Activated CD4-positive, alpha-beta memory T cell treated with anti-CD3 and anti-CD28 coated beads for 36 hours (primary cell): ENCODE measurements at places on chromosomes 3 and 15.
A peak's percentile ranks its signal among the peaks of the same experiment; 100 is the strongest.

GRCh38 chr15:90883976-90884718 lies at the start of gene FES:
FES (plus strand) TSS chr15:90884504; CDS start chr15:90885046, 542 bp downstream.
- H3K27ac ChIP-seq, result peak within 1 kb of the TSS; percentile 74
- peaks cover 22% of the 10 kb centered on the region for H3K4me1 ChIP-seq
- peaks cover 21% of the 10 kb centered on the region for H3K36me3 ChIP-seq
- H3K4me3 ChIP-seq, result peak within 1 kb of the TSS; percentile 20

- H3K4me3 ChIP-seq, result no peak overlapping the region
- H3K27ac ChIP-seq, result no peak overlapping the region
- H3K36me3 ChIP-seq, result no peaks in the 10 kb centered on the region
These were observed 32.0 kb upstream of the RYK start for GRCh38 chr3:134282659-134283047.

DNA sequence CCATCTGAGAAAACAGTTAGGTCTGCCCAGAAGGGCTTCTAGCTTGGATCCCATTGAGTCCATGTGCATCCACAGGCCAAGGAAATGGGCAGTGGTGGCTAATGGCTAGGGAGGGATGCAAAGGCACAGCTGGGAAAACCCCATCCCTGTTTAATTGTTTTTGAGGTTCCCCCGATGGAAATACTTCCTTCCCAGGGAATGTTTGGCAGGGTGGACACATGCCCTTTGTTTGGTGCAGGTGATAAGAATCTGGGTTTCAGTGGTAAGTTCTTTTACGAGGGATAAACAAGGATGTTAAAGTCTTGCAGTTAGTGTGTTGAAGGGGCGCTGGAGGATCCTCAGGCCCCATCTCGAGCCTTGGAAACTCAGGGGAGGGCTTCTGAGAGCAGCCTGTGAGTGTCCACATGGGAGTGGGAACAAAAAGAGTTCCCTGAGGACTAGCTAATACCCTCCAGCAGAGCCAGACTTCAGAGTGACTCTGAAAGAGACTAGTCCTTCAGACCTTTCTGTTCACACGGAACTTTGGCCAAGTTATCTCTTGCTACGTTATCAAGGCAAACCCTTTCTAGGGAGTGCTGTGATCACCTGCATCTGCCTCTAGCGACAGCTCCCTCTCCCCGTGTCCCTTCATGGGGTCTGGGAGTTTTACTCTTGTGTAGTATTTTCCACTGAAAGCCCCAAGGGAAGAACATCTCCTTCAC lies 17.4 kb downstream of the PTPRG start:
- H3K27ac ChIP-seq, result no peak overlapping the region
- no peaks in the 10 kb centered on the region for H3K4me1 ChIP-seq
- no peak overlapping the region for H3K4me3 ChIP-seq
- no peak for DNase-seq
- H3K36me3 ChIP-seq, result no peaks in the 10 kb centered on the region
- H3K27me3 ChIP-seq, result no peaks in the 10 kb centered on the region

- DNase-seq, result no peak
- no peaks in the 10 kb centered on the region for H3K4me1 ChIP-seq
- H3K4me3 ChIP-seq, result no peak overlapping the region
- no peaks in the 10 kb centered on the region for H3K36me3 ChIP-seq
- no peak overlapping the region for H3K27ac ChIP-seq
These were observed 130.1 kb downstream of the MAGI1 start for GRCh38 chr3:65908588-65908987.

DNA sequence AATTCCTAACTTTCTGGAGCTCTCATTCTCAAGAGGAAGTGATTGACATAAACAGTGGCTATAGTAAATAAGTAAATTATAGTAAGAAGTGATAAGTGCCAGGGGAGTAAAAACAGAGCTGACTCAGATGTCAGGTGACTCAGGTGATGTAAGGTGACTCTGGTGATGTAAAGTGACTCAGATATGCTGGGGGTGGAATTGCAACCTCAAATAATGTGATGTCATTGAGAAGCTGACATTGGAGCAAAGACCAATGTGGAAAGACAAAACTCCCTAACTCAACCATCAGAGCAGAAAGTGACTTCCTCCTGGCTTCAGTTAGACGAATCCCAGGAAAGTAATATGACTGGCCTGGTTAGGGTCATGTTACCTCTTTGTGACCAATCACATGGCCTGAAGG lies 144.2 kb upstream of the SNTN start:
- no peak overlapping the region for H3K4me3 ChIP-seq
- H3K27ac ChIP-seq, result no peak overlapping the region
- no peaks in the 10 kb centered on the region for H3K36me3 ChIP-seq
- no peaks in the 10 kb centered on the region for H3K27me3 ChIP-seq

DNA sequence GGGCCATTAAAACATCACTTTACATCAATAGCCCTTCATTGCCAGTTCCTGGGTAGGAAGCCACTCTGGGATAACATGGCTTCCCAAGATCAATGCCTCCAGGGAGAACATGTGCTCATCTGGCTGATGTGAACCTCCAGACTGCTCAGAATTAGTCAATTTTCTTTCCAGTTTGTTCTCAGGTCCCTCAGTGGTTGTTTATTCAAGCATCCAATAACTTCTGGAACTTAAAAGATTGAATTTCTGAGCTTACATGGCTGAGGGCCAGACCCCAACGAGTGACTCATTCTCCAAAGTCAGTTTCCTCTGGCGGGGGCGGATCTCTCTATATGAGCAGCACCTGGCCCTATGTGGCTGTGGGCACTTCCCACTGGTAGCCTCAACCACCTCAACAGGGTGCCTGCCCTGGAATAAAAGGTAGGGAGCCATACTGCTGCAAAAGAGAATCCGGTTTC lies 34.0 kb downstream of the LYZL4 start:
- DNase-seq, result peak; percentile 81
- no peak overlapping the region for H3K27ac ChIP-seq
- no peaks in the 10 kb centered on the region for H3K4me1 ChIP-seq

- H3K27me3 ChIP-seq, result peaks cover 42% of the 10 kb centered on the region
- H3K27ac ChIP-seq, result no peak overlapping the region
- no peak overlapping the region for H3K4me3 ChIP-seq
- no peak for DNase-seq
- no peaks in the 10 kb centered on the region for H3K36me3 ChIP-seq
These were observed 9.9 kb downstream of the ALDH1A3 start for GRCh38 chr15:100889385-100890050.

DNA sequence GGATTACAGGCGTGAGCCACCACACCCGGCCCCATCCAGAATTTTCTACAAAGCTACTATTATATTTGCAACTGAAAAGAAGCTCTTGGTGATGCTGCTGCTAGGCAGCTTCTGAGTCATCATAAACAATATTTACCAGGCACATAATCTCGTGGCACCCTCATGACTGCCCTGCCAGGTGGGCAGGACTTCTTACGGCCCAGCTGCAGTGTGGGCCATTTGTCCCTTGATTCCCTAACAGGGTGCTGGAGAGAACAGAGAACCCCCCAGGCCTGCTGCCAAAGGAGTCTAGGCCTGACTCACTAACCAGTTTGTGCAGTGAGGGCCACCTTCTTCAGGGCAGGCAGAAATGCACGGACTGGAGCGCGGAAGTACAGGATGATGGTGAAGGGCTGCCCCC lies 4.9 kb downstream of the EPB42 start:
- H3K36me3 ChIP-seq, result no peaks in the 10 kb centered on the region
- H3K27ac ChIP-seq, result no peak overlapping the region
- no peak for DNase-seq
- peaks cover 4% of the 10 kb centered on the region for H3K27me3 ChIP-seq
- no peak overlapping the region for H3K4me3 ChIP-seq

DNA sequence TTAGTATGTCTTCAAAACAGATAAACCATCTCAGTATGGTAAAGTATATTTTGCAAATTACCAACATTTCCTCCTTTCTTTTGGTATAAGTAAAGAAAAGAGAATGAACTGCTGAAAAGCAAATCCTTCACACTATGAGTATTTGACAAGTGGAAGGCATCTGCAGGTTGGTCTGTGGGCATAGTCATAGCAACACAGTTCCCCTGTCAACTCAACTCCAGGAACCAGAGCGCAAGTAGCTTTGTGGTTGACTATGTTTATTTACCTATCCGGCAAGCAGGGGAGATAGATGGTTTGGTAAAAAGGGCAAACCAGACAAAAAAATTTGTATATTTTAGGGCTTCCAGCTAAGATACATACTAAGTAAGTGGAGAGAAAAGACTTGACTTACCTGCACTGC lies 88.3 kb upstream of the PPIB start:
- no peaks in the 10 kb centered on the region for H3K27me3 ChIP-seq
- H3K4me3 ChIP-seq, result no peak overlapping the region
- H3K4me1 ChIP-seq, result peaks cover 34% of the 10 kb centered on the region
- no peak overlapping the region for H3K27ac ChIP-seq

- no peak for DNase-seq
- H3K4me3 ChIP-seq, result no peak overlapping the region
- H3K27me3 ChIP-seq, result no peaks in the 10 kb centered on the region
- H3K27ac ChIP-seq, result no peak overlapping the region
These were observed 17.4 kb downstream of the SLC35A5 start for GRCh38 chr3:112579232-112579631.

GRCh38 chr3:72386327-72387000 lies 461.8 kb downstream of the SHQ1 start:
- no peak overlapping the region for H3K4me3 ChIP-seq
- no peak for DNase-seq
- H3K27ac ChIP-seq, result no peak overlapping the region
- H3K36me3 ChIP-seq, result peaks cover 4% of the 10 kb centered on the region

GRCh38 chr3:191376516-191377141 lies 46.3 kb upstream of the UTS2B start:
- H3K27me3 ChIP-seq, result no peaks in the 10 kb centered on the region
- H3K4me3 ChIP-seq, result no peak overlapping the region
- H3K27ac ChIP-seq, result no peak overlapping the region
- DNase-seq, result no peak
- no peaks in the 10 kb centered on the region for H3K36me3 ChIP-seq

DNA sequence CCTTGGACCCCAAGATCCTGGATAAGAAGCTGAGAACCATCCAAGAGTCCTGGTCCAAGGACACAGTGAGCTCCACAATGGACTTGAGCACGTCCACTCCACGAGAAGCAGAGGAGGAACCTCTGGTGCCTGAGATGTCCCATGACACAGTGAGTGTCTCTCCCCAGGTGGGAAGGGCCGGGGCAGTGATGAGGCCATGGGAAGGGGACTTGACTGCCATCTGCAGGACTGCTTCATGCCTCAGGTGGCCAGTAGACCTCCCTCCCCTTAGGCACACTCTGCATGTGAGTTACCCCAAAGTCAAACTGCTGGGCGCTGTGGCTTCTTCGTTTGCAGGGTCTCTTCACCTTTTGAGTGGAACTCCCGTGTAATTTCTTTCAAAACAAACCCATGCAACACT lies 59.7 kb downstream of the CCDC33 start:
- DNase-seq, result no peak
- H3K27ac ChIP-seq, result no peak overlapping the region
- H3K4me1 ChIP-seq, result peaks cover 3% of the 10 kb centered on the region
- no peak overlapping the region for H3K4me3 ChIP-seq
- peaks cover 18% of the 10 kb centered on the region for H3K27me3 ChIP-seq
- no peaks in the 10 kb centered on the region for H3K36me3 ChIP-seq

DNA sequence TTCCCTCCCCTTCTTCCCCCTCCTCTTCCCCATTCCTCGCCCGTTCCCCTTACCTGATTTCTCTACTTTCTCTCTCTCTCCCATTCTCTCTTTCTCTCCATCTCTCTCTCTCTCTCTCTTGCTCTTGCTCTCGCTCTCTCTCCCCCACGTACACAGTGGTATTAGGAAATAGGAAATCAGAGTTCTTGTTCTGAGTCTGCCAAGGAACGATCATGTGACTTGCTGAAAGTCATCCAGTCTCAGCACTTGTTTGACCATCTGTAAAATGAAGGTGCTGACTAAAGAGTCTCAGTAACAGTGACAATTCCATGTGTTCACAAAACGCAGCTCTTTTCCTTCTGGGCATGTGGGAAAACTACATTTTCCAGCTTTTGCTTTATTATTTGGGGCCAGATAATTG lies 445.0 kb upstream of the TGFBR2 start:
- H3K4me1 ChIP-seq, result no peaks in the 10 kb centered on the region
- H3K27ac ChIP-seq, result no peak overlapping the region
- DNase-seq, result no peak
- H3K36me3 ChIP-seq, result no peaks in the 10 kb centered on the region
- peaks cover 4% of the 10 kb centered on the region for H3K27me3 ChIP-seq

DNA sequence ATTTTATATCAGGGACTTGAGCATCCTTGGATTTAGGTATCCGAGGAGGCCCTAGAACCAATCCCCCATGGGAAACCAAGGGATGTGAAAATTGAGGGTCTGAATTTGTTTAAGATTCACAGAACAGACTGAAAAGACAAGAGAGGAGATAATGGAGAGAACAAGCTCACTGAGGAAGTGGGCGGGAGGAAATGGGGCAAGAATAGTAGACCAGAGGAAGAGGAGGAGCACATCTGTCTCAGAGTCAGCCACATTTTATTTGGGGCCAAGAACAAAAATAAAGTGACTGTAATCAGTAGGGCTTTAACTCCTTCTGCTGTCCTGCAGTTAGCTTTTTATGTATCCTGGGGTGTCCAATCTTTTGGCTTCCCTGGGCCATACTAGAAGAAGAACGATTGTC lies 63.8 kb downstream of the BLM start:
- H3K4me1 ChIP-seq, result peaks cover 16% of the 10 kb centered on the region
- H3K27me3 ChIP-seq, result no peaks in the 10 kb centered on the region
- H3K4me3 ChIP-seq, result no peak overlapping the region
- peaks cover 36% of the 10 kb centered on the region for H3K36me3 ChIP-seq

GRCh38 chr15:46265664-46266347 lies 631.0 kb downstream of the SQOR start:
- H3K27me3 ChIP-seq, result no peaks in the 10 kb centered on the region
- H3K4me3 ChIP-seq, result no peak overlapping the region
- DNase-seq, result no peak
- no peaks in the 10 kb centered on the region for H3K4me1 ChIP-seq
- H3K36me3 ChIP-seq, result no peaks in the 10 kb centered on the region

- no peak for DNase-seq
- H3K4me1 ChIP-seq, result no peaks in the 10 kb centered on the region
- no peak overlapping the region for H3K4me3 ChIP-seq
- no peaks in the 10 kb centered on the region for H3K27me3 ChIP-seq
- no peak overlapping the region for H3K27ac ChIP-seq
- H3K36me3 ChIP-seq, result no peaks in the 10 kb centered on the region
These were observed 206.8 kb upstream of the STRIT1 start for GRCh38 chr3:155500194-155500818.

DNA sequence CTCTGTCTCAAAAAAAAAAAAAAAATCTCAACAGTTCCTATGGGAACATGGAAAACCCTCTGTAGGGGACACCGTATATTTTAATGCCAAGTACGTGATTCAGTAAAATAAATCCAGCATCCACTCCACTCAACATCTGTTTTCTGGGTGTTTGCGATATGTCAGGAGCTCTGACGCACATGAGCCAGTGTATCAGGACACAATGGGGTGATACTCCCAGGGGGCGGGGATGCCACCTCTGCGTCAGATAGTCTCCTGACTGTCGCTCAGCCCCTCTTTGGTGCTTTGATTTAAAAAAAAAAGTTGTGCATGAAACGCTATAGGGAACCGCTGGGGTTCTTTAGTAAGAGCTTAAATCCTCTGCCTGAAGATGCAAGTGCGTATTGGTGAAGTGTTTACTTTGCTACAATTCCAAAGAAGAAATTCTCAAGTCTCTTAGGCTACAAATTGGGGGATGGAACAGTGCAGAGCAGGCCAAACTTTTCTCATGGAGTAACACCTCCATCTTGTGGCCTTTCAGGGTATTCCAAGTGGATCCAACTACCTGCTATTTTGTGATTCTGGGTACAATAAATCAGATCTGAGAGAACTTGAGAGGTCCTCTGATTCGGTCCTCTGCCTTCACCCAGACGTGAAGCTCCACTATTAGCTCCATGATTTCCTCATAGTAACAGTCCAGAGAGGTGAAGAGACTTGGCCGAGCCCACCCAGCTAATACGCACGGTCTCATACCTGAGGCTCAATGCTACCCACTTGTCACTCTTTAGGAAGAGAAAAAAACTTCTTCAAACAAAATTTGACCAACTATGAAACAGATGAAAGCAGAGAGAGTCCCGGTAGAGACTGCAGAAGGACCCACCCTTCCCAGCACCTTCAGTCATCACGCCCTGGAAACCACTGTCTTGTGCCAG lies 9.3 kb upstream of the NR2E3 start:
- no peak overlapping the region for H3K27ac ChIP-seq
- H3K4me1 ChIP-seq, result no peaks in the 10 kb centered on the region
- no peaks in the 10 kb centered on the region for H3K36me3 ChIP-seq
- H3K4me3 ChIP-seq, result no peak overlapping the region
